NT2/D1 (cell line): ENCODE measurements at places on chromosomes 6 and 20.

GRCh38 chr6:7198833-7199800 is 91.4 kb downstream of the RREB1 start:
- DNase-seq, result no peak

- no peak for DNase-seq
Measured at GRCh38 chr20:45626540-45626939, 3.0 kb upstream of the WFDC10A start.

- no peak for DNase-seq
Measured at GRCh38 chr20:63529180-63529860, 7.9 kb downstream of the PTK6 start.

GRCh38 chr6:42344756-42345155 is 107.0 kb downstream of the TRERF1 start:
- no peak for DNase-seq

DNA sequence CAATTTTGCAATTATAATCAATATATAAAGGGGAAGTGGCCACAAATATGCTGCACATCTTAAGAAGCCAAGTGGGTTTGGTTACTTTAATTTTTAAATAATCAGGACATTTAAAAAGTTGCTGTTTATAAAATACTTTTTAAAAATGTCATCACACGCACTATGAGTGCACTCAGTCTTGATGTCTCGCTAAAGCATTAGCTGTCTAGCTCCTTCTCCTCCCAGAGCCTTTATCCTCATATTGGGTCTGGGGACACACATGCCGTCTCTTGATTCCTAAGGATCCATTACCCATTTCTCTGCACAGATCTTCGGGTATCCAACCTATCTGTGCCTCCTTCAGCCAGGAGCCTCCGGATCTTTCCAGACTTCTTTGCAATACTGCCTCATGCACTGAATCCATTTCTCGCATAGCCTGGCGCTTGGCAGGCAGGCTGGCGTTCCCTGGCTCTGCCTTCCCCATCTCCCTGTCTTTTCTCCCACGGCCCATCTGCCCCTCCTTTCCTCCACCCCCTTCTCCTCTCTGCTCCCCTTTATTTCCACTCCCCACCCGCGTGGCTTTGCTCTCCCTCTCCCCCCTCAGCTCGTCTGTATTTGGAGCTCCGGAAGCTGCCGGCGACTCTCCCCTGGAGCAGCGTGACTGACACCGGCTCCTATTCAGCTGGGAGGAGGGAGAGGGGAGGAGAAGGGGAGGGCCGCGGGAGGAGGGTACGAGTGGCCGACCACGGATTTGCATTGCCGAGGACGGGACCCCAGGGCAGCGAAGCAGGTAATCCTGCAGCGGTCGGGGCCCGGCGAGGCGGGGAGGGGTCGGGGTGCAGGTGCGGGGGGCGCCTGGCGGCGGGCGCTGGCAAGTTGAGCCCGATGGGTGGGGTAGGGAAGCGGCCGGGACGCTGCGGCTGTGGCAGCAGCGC is at the start of gene CAP2:
Gene CAP2, plus strand, starts transcription at position 618 of the 914 bp plus-strand sequence. CDS start 27,961 bp downstream, outside the sequence.
- DNase-seq, result peak; percentile 60

GRCh38 chr6:143158113-143158581 is 97.5 kb downstream of the AIG1 start:
- no peak for DNase-seq

- DNase-seq, result no peak
Measured at GRCh38 chr20:37933786-37934633, 31.1 kb downstream of the VSTM2L start.

GRCh38 chr6:167119670-167120582 is 3.0 kb upstream of the CCR6 start:
- DNase-seq, result no peak

GRCh38 chr6:72974276-72974675 is 251.0 kb downstream of the KHDC1L start:
- no peak for DNase-seq

GRCh38 chr20:38799203-38799602 is 6.3 kb upstream of the PPP1R16B start:
- no peak for DNase-seq

DNA sequence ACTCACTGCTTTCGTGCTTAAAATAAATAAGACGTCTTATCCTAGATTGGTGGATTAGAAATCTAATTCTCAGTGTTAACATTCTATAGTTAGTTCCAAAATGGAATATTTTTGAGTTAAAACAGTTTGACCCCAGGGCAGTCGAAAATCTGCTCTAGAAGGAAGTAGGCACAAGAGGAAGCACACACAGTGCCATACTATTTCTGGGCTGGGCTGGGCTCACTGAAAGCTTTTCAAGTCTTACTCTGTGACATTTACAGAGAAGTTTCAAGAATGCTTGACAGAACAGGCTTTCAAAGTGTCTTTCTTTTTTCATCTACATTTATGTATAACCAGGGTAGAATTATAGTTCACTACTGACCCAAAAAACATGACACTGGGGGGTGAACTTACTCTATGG is 209.8 kb downstream of the SOD2 start:
- no peak for DNase-seq
